ENCODE measurements at places on chromosomes 12 and 14.
A peak's percentile ranks its signal among the peaks of the same experiment; 100 is the strongest.

DNA sequence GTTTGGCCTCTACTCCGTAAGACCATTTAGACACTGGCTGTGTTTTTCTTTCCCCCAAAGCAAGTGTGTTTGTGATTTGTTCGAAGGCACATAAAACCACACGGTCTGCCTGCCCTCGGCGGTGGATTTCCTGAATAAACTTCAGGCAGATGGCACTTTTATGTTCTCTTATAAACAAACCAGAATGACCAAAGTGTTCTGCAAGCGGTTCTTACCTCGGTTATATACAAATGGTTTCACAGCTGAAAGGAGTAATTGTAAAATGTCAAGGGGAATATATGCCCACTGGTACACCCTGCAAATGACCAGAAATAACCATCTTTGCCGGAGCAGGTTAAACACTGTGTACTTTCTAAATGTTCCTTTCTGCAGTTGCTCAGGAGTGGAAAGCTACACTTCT, 1475.8 kb upstream of the TMEM132C start:
- DNase-seq, result peak; percentile 21

- DNase-seq, result no peak
These were observed 18.0 kb upstream of the MAP3K9 start for GRCh38 chr14:70827347-70827746.

DNA sequence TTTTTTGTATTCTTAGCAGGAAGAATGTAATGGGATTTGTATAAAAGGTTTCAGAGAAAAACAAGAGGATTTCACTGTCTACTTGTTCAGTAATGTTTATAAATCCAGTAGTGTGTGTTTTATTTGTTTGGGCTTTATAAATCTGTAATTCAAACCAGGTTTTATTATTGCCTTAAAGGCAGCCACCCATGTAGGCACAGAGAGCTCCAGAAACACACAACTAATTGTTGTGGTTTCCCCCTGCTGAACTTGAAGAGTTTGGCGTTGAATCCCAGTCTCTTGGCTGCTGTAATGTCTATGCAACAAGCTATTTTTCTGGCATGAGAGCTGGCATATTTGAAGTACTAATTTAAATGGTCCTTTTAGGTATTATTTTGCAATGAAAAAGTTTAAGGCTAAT, 63.4 kb upstream of the SLCO1C1 start:
- no peak for DNase-seq

GRCh38 chr14:45144658-45145057, 8.9 kb downstream of the FANCM start:
- no peak for DNase-seq

GRCh38 chr14:22537436-22538310, 51.4 kb downstream of the DAD1 start:
- DNase-seq, result no peak

GRCh38 chr12:111546758-111547383, 52.2 kb downstream of the ATXN2 start:
- no peak for DNase-seq

DNA sequence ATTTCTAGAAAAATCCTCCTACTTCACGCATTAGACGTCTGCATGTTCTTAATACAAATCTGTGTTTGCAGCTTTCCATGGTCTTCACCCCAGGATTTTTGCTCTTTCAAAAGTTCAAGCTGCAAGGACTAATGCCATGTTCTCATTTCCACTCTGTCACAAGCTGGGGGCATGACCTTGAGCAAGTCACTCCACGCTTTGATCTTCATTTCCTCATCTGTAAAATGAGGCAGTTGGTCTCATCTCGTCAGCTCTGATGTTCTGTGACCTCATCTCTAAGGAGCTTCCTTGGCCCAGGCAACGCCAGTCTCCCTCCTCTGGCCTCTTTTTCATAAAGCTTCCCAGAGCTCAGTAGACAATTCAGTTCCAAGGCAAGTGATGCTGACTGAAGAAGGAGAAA, 18.8 kb upstream of the BMP4 start:
- no peak for DNase-seq

- no peak for DNase-seq
These were observed 150.9 kb downstream of the TTC6 start for GRCh38 chr14:37746140-37746832.

DNA sequence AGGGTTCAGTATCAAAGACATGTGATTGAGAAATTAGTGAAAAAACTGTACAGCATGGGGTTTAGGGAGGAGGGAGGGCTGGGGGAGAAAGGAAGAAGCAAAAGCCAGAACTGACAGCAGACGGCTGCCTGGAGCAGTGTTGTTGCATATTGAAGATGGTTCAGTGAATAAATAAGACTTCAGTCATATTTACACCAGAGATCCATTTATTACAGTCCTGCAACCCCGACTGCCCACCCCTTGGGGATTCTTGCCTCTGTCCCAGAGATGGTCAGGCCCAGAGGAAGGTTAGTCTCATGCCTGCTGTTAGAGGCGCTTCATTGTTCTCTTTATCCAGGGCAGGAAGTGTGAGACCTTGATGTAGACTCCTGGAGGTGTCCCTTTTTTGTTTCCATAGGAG, 3.2 kb downstream of the GZMH start:
- DNase-seq, result no peak

- DNase-seq, result no peak
These were observed 866.7 kb upstream of the TMEM132C start for GRCh38 chr12:127400221-127400620.

DNA sequence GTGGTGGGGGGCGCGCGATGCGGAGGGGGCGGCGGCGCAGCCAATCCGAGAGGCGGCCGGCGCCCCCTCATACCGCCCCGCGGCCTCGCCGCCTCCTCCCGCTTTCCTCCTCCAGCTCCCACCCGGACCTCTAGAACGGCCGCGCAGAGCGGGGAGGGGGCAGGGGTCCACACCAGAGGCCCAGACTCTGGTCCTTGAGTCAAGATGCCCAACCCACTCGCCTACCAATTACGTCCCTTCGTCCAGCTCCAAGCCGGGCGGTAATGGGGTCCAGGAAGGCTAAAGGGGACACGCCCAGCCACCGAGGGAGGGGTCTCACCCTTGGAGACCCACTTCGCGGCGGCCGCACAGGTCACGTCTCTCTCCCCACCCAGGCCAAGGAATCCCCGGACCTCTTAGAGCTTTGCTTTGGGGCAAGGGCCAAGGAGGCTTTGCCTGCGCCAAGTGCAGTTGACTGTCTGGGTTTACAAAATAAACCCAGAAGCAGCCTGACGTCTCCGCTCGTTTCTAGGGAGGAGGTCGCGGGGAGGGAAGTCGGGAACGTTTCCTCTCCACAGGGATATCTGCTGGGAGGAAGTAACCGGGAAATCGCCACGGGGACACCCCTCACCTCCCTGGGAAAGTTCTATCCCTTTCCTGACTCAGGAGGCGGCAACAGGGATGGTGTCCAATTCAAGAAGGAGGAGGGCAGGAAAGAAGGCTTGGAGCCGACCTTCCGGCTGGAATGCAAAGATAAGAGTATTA, 394 bp upstream of the AMIGO2 start:
- peak; percentile 84 for DNase-seq

DNA sequence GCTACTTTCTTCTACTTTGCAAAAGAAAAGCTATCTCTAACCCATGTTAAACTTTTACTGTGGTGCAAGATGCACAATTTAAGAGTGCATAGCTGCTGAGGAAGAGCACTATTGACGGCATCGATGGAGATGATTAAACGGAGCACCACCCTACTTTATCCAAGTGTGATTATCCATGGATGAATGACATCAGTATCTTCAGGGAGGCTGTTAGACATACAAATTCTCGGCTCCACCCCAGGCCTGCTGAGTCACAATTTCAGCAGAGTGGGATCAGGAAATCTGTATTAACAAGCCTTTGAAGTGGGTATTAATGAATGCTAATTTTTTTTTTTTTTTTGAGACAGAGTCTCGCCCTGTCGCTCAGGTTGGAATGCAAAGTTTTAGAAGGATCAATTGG, 16.2 kb downstream of the SLC2A14 start:
- DNase-seq, result no peak

DNA sequence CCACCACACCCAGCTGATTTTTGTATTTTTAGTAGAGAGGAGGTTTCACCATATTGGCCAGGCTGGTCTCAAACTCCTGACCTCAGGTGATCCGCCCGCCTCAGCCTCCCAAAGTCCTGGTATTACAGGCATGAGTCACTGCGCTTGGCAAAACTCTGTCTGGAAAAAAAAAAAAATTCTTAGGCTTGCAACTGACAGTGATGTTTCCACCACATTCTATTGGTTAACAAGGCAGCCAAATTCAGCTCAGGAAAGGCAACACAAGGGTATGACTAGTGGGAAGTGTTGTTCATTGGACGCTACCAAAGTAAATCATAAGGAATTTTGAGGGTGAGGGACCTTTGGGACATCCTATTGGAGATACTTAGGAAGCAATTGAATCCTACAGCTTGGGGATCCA, 2.9 kb upstream of the SBNO1 start:
- no peak for DNase-seq

DNA sequence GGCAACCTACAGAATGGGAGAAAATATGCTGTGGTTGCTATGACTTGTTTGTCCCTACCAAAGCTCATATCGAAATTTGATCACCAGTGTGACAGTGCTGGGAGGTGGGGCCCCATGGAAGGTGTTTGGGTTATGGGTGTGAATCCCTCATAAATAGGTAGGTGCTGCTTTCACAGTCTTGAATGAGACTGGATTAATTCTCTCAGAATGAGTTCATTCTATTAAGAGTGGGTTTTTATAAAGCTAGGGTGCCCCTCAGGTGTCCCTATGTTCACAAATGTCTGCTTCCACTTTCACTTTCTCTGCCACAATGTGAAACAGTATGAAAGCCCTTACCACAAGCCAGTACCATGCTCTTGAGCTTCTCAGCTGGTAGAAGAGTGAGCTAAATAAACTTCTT, 133.5 kb downstream of the CPNE8 start:
- DNase-seq, result no peak

All from osteocyte (in vitro differentiated cells).